Ovary (tissue), 10 donors: ENCODE measurements at places on chromosomes 1 and 21. TPM values are rescaled to one million over a fixed set of nuclear protein-coding genes. Genes with fewer than 3 reads are reported as not detected.

The OR14K1 gene
- total RNA-seq, result not detected

The VSIG8 gene
- total RNA-seq, result 0.23 TPM

The GBP7 gene
- total RNA-seq, result 0.15 TPM

DNA sequence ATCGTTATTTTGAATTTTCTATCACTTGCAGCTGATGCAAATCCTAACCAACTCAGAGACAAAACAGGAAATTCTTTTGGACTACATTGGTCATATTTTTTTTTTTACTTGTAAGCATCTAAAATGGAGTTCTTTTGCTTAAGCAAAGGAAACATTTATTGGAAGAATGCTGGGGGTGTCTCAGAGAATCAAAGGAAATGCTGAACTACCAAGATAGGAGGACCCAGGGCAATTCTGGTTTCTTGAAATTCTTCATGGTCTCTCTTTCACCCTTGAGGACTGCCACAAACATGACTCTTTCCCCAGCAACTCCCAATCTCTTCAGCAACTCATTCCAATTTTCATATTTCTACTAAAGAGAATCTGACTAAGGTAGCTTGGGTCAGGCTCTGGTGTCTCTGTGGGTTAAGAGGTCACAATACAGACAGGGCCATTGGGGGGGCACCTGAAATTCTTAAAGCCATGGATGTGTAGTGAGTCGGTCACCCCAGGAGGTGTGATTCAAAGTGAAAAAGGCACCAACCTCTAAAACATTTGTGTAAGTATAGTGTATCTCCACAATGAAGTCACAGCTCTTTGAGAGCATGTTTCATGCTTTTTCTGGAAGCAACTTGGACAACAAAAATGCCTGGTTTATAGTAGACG lies 171.1 kb upstream of the FGGY start:
- DNase-seq, result no peak

DNA sequence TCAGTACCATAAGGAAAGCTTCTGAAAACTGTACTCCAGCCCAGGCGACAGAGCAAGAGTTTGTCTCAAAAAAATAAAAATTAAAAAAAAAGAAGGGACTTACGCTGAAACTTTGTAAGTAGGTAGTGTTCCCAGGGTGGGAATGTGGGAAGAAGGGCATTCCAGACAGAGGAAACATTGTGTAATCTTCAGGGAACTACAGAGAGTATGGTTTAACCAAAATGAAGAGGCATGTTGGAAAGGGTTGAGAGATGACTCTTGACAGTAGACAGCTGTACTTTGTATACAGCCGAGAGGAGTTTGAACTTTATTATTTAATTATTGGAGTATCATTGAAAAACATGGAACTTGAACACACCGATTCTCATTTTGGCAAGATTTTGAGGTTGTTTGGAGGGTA lies 43.0 kb downstream of the PPP2R5A start:
- no peak for DNase-seq

The RASSF5 gene
- total RNA-seq, result 1.9 TPM

- DNase-seq, result no peak
Measured at GRCh38 chr1:162357681-162358266, 18.9 kb downstream of the SPATA46 start.

DNA sequence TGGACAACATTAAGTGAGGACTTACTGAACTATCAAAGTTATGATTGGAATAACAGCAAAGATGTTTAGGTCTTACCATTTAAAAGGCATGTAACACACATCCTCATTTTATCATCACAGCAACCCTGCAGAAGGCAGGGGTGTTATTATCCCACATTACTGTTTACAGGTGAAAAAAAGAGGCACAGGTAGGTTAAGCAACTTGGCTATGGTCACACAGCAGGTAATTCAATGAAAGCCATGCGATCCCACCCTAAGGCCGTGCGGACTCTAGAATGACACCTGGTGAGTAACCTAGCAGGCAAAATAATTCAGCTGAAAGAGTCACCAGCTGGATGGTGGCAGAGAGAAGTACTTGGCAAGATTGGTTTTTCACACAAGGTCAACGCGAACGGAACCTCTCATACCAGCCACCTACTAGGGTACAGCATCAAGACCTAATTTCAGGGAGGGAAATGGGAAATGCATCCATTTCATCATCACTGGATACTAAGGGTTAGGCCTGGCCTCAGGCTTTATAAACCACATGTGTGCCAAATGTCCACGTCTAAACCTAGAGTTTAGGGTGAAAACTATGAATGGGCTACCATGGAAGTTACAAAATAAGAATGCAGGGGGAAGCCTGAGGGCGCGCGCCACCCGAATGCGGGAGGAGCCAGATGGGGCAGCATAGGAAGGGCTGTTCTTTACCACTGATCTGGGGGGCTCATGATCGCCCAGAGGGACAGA lies 85.3 kb downstream of the SLC66A1 start:
- no peak for DNase-seq

The SMPDL3B gene
- 0.74 TPM for total RNA-seq
